ENCODE measurements at places on chromosomes 4 and X.

- no peak for DNase-seq
These were observed 12.5 kb downstream of the CCNG2 start for GRCh38 chr4:77169481-77169880.

DNA sequence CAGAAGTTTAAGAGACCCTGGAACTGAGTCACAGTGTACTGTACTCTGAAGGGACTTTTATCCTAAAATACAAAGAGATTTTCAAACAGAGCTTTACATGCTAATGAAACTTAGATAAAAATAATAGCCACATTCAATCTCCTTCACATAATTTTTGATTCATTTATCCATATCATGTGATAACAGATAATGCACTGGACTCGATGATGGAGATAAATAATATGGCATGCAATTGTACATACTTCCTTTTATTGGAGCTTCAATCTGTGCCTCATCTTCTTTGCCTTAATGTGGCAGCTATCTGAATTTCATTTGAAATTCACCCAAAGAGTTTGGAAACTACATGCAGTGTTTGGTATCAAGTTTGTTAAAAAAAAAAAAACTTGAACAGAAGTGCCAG is 390.6 kb downstream of the CFAP47 start:
- no peak for DNase-seq

DNA sequence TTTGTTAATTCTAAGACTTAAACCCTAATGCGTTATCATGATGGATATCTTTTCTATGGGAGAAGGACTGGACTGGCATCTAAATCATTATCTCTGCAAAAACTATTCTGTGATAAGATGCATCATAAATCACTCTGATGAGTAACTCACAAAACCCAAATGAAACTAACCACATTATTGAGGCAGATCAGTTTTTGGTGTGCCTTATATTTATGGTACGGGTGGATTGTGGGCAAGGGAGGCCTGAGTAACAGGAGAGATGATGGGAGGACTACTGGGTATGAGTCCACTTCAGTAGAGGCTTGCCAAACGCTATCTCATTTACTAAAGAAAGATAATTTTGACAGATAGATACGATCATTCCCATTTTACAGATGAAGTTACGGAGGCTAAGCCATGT is 66.4 kb upstream of the GUCY1A1 start:
- DNase-seq: no peak

GRCh38 chrX:12771445-12772069 is 19.7 kb upstream of the PRPS2 start:
- no peak for DNase-seq

GRCh38 chr4:144754562-144755410 is 108.8 kb downstream of the HHIP start:
- no peak for DNase-seq

DNA sequence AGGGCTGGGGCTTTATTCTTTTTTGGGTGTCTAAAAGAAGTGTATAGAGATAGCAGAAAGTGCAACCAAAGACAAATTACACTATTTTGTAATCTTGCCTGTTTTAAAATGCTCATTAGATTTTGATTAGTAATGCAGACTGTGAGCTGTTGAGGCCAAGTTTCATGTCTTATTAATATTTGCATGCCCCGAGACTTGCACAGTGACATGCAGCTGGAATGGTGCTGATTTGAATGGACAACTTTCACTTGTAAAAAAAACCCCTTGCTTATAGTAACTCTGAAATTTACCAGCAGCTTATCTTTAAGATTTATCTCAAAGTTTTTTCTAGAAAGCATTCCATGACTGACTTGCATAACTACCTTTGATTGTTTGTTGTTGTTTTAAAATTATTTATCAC is 835.1 kb upstream of the IGFBP7 start:
- no peak for DNase-seq

- no peak for DNase-seq
These were observed 62.3 kb downstream of the FAM184B start for GRCh38 chr4:17719106-17719505.

DNA sequence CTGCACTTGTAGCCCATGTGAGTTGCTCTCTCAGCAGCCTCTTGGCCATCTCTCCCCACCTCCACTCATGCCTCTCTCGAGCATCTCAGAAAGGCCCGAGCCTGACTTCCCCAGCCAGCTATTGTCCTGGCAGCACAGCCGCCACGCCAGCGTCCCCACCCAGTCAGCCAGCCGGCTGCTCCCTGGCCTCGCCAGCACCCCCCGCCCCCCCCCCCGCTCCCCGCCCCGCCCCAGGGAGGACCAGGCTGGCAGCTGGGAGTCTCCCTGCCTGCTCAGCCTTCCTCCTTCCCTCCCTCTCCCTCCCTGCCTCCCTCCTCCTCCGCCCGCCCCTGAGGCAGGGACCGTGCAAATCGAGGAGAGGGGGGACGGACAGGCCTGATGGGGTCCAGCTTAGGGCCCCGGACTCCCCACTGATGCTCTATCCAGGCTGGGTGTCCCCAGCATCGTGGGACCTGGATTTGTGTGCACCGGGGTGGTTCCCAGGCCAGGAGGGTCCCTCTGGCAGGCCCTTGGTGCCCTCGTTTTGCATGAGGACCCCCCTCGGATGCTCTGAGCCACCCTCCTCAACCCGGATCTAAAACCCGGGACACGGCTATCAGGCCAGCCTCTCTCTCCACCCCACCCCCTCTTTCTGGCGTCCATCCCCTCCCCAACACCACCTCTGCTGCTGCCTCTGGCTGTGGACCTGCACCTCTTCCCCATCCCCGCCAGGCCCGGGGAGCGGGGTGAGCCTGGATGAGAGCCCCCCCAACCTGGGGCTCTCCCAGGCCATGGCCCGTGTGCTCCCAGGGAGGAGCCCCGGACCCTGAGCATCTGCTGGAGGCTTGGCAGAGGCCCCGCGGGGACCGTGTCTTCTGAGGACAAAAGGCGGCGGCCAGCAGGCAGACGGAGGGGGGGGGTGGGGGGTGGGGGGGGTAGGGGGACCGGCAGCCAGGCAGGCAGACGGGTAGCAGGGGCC is at the start of gene GPR173:
GPR173 (plus strand) TSS at position 621 of the 958 bp plus-strand sequence. CDS start 27,833 bp downstream, outside the sequence.
- peak; percentile 32 for DNase-seq

DNA sequence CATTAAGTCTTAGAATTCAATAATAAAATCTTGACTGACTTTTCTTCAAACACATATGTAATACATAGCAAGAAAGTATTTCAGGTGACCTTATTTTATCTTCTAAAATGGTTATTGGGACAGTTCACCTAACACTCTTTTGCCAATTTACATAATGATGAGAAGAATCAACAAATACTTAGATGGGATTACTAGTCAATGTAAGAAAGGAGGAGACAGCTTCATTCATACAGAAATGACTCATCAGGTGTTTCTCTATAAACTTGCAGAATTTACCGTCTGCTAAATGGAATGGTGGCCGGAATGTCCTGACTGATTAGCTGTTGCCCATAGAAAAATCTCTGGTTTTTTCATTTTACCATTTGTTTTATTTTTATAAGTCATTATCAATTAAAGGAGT is 115.0 kb upstream of the ETNPPL start:
- no peak for DNase-seq

DNA sequence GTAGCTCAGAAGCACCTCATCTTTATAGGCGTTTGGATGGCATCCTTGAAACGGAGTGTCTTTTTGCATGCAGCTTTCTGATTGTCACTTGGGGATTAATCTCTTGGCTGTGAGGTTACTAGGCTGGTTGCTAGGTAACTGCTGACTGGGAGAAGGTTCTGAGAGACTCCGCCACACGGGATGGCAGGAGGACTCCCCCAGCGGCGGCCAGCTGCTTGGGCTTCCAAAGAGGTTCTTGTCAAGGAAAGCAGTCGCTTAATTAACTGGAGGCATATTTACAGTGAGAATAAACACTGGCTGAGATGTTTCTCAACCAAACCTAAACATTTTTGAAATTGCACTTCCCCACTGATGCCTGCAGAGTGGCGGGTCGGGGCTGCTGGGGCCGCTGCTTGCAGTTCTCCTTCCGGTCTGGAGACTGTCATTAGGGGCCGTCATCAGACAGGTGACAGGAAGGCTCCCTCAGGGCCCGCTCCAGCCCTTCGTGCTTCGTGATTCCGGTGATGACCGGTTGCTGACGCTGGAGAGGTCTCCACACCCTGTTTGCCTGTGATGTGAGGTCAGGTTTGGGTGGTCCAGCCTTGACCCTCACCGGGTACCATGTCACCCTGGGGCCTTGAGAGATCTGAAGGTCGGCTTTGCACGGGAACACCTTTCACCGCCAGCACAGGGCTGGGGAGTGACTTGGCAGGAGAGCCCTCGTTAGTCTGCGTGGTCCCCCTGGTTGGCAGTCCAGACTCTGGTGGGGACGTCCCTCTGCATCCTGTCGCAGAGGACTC is 9.1 kb downstream of the NSG1 start:
- DNase-seq: no peak

- DNase-seq: no peak
These were observed 23.4 kb upstream of the GLRB start for GRCh38 chr4:157052429-157053040.

- DNase-seq: no peak
These were observed 58.3 kb upstream of the DOCK11 start for GRCh38 chrX:118437283-118437682.

- no peak for DNase-seq
These were observed 188.4 kb upstream of the GNPDA2 start for GRCh38 chr4:44914748-44915147.

DNA sequence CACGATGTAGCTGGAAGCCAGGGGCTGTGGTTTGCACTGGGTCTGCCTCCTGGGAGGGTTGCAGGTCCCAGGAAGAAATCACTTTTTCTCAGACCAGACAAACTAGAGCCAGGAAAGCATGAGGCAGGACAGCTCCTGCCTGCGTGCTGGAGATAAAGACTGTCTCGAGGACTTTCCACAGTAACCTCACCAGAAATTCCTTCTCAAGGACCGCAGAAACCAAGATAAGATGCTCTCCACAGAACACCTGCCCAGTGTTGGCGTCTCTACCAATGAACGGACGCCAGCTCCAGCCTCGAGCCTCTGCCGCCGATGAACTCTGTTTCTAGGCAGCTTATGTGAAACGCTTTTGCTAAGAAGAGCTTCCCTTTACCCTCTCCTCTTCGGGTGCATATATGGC is 76.9 kb upstream of the AFAP1 start:
- no peak for DNase-seq

- DNase-seq: no peak
These were observed 43.2 kb downstream of the ASMT start for GRCh38 chrX:1658071-1658491.

DNA sequence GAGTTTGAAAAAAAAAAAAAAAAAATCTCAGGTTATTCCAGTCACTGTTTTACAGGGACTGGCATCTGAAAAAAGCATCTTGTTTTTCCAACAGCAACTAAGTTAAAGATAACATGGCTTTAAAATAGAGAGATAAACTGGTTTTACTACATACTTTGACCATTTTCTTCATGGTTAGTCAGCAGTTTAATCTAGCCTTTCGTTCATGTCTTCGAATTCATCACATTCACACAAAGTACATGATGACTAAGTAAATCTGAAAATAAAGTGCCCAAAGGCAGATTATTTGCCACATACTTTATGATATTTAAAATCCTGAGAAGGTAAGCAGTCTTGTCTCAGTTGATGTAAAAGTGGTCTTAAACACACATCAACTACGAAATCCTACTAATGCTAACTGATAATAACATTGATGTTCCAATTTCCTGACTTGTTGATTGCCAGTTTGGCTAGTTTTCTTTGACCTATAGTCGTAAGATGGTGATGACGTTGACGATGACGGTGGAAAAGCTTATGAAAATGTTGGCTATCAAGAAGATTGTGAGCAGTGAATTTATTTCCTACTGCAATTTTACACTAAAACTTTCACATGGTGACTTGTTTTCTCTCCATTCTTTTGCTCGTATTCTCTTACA is 540.5 kb upstream of the BOD1L1 start:
- no peak for DNase-seq

DNA sequence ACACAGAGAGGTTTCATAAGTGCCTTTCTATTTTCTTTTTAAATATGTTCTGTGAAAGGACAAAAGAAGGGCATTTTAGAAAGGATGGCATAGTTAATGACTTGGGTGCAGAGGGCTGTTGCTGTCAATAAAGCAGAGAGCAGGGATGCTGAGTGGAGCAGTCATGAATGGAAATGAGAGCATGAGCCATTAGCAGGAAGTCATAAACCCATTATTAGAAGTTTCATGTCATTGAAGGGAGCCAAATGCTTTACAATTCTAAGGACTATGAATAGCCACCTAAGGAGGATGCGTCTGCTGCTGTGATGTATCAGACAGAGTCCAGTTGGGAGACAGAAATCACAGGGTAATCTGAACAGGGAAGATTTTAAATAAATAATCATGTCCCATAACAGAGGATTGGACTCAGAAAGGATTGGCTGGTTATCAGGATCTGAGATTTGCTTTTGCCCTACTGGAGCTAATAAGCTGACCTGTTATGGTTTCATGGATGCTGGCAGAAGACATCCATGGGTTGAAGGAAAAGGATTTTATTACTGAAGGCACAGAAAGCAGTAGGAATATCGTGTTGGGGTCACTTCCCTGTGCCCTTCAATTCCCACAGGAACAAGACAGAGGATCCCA is 47.5 kb upstream of the WDR19 start:
- DNase-seq: peak; percentile 51

- DNase-seq: no peak
These were observed 96.7 kb downstream of the CORIN start for GRCh38 chr4:47741200-47741599.

DNA sequence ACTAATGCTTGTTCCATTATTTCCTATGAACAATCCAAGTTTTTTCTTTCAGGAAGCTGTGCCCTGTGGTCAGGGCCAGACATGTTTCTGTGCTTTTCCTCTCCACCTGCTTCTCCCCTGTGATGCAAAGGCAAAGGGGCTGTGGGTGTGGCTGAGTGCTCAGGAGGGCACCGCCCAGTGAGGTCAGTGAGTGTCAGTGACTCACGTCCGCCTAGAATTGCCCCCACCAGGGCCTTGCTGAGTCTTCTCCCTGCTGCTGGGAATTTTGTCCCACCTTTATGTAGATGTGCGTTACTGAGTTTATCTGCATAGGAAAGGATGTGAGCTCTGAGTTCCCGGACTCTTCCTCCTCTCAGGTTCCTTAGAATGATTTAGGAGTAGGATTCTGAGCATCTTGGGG is 283.2 kb downstream of the DCHS2 start:
- no peak for DNase-seq

GRCh38 chr4:145564540-145564939 is 54.6 kb upstream of the MMAA start:
- DNase-seq: no peak

GRCh38 chr4:11053601-11054220 is 369.1 kb upstream of the CLNK start:
- no peak for DNase-seq

GRCh38 chrX:38985945-38986344 is 184.7 kb downstream of the MID1IP1 start:
- DNase-seq: no peak

- no peak for DNase-seq
These were observed 121.6 kb upstream of the IGFBP7 start for GRCh38 chr4:57231781-57232180.

- peak; percentile 53 for DNase-seq
These were observed 118.9 kb downstream of the KLHL4 start for GRCh38 chrX:87636533-87636932.

Data from NCI-H748 treated with DMSO at 0.1 percent for 48 hours (cell line).